Trophoblast cell (in vitro differentiated cells and primary cell): ENCODE measurements at places on chromosomes 6 and 20.

- H3K4me1 ChIP-seq, result no peaks in the 10 kb centered on the region
- DNase-seq, result no peak
- H3K36me3 ChIP-seq, result no peaks in the 10 kb centered on the region
- no peak overlapping the region for H3K4me3 ChIP-seq
- no peaks in the 10 kb centered on the region for H3K27me3 ChIP-seq
These were observed 55.2 kb downstream of the YTHDF1 start for GRCh38 chr20:63160641-63161175.

DNA sequence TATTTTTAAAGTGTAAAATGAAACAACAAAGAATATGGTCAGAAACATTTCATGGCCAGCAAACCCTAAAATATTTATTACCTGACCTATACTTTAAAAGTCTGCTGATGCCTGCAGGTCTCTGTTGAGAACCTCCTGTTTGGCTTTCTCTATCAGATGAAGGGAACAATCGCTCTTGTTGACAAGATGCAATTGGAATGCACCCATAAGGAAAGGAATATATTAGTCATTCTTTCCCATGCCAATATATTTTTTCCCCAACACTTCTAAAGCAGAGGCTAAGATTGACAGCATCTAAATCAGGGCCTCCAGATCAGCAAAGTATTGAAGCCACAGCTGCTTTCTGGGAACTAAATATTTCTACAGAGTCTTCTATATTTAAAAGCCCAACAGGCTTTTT, 897.8 kb downstream of the EPHA7 start:
- no peaks in the 10 kb centered on the region for H3K27me3 ChIP-seq
- DNase-seq, result peak; percentile 24
- H3K4me3 ChIP-seq, result no peak overlapping the region
- H3K4me1 ChIP-seq, result no peaks in the 10 kb centered on the region
- no peaks in the 10 kb centered on the region for H3K36me3 ChIP-seq
- no peak overlapping the region for H3K27ac ChIP-seq

DNA sequence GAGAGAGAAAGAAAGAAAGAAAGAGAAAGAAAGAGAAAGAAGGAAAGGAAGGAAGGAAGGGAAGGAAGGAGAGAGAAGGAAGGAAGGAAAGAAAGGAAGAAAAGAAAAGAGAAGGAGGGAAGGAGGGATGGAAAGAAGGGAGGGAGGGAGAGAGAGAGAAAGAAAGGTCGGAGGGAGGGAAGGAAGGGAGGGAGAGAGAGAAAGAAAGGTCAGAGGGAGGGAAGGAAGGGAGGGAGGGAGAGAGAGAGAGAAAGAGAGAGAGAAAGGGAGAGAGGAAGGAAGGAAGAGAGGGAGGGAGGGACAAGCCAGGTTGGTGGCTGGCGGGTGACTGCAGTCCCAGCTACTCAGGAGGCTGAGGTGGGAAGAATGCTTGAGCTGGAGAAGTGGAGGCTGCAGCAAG, 27.3 kb upstream of the ZNF184 start:
- H3K27ac ChIP-seq, result no peak overlapping the region
- no peak for DNase-seq
- no peaks in the 10 kb centered on the region for H3K36me3 ChIP-seq
- no peaks in the 10 kb centered on the region for H3K27me3 ChIP-seq
- H3K4me1 ChIP-seq, result no peaks in the 10 kb centered on the region

DNA sequence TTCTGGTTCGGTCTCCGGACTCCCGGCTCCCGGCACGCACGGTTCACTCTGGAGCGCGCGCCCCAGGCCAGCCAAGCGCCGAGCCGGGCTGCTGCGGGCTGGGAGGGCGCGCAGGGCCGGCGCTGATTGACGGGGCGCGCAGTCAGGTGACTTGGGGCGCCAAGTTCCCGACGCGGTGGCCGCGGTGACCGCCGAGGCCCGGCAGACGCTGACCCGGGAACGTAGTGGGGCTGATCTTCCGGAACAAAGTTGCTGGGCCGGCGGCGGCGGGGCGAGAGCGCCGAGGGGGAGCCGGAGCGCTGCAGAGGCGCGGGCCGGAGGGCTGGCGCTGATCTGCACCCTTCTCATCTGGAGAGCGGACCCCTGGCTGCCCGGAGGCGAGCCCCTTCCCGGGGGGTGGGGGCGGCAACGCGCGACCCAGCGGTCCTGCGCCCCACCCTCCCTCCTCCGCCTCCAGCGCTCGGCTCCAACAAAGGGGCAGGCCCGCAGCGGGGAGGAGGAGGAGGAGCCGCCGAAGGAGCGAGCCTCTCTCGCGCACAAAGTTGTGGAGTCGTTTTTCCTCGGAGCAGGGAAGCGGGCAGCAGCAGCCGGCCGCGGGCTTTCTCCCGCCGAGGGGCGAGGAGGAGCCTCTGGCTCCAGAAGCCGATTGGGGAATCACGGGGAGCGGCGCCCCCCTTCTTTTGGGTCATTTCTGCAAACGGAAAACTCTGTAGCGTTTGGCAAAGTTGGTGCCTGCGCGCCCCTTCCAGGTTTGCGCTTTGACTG, at the start of gene UTRN:
UTRN (plus strand) TSS at position 553 of the 765 bp plus-strand sequence. CDS start 6,494 bp downstream, outside the sequence.
- H3K4me3 ChIP-seq, result peak within 1 kb of the TSS; percentile 88
- DNase-seq, result peak; percentile 63
- no peaks in the 10 kb centered on the region for H3K36me3 ChIP-seq
- peak within 1 kb of the TSS; percentile 99 for H3K27ac ChIP-seq
- no peaks in the 10 kb centered on the region for H3K4me1 ChIP-seq

- no peaks in the 10 kb centered on the region for H3K27me3 ChIP-seq
- peaks cover 7% of the 10 kb centered on the region for H3K36me3 ChIP-seq
- DNase-seq, result no peak
- H3K4me1 ChIP-seq, result peaks cover 10% of the 10 kb centered on the region
These were observed 79.0 kb downstream of the NFATC2 start for GRCh38 chr20:51463560-51463959.

GRCh38 chr20:48773837-48774418, 53.9 kb downstream of the PREX1 start:
- peak; percentile 22 for DNase-seq
- H3K27ac ChIP-seq, result no peak overlapping the region
- no peaks in the 10 kb centered on the region for H3K36me3 ChIP-seq
- H3K27me3 ChIP-seq, result no peaks in the 10 kb centered on the region
- H3K4me1 ChIP-seq, result no peaks in the 10 kb centered on the region

DNA sequence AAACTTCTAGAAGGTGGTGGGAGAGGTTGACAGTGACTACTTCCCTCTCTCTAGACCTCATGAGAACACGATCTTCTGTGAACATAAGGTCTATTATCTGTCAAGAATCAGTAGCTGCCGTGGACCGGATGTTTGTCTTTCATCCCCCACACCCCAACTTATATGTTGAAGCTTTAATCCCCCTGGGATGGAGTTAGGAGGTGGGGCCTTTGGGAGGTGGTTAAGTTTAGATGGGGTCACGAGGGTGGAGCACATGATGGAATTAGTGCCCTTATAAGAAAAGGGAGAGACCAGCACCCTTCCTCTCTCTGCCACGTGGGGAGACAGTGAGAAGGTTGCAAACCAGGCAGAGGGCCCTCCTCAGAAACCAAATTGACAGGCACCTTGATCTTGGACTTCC, 409.1 kb downstream of the QKI start:
- no peak overlapping the region for H3K27ac ChIP-seq
- DNase-seq, result no peak
- H3K4me3 ChIP-seq, result no peak overlapping the region
- peaks cover 4% of the 10 kb centered on the region for H3K4me1 ChIP-seq

DNA sequence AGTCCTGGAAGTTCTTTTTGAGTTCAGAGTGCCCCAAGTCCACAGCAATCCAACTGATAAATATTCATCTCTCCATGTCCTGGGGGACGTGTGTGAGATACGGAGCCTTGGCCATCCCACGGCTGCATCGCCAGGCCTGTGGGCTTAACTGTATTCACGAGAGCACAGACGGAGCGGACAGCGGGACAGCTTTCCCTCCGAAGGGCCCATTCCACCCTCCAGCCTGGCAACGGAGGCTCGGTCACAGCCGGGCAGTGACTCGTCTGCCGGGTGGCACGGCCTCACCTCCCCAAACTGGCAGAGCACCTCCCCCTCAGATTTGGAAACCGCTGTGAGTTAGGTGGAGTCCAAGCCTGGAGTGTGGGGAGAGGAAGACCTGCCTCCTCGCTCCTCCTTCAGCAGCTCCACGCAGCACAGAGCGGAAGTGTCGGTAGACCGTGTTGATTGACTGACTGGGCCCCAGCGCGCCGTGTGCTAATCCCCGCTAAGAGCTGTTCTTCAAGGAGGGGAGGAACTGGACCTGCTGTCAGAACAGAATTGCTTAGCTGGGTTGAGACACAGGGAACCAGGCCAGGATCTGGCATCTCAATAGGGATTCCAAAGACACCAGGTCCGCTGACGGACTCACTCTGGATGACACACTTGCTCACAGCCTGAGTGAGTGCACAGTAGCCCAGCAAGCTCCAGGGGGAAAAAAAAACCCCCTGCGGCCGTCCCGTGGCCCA, 10.9 kb downstream of the FOXF2 start:
- H3K27me3 ChIP-seq, result peaks cover 9% of the 10 kb centered on the region
- H3K36me3 ChIP-seq, result no peaks in the 10 kb centered on the region
- no peak overlapping the region for H3K27ac ChIP-seq
- H3K4me3 ChIP-seq, result no peak overlapping the region
- DNase-seq, result no peak

GRCh38 chr20:44070139-44070900, 116.7 kb downstream of the JPH2 start:
- H3K36me3 ChIP-seq, result no peaks in the 10 kb centered on the region
- no peak for DNase-seq
- H3K4me1 ChIP-seq, result no peaks in the 10 kb centered on the region
- H3K4me3 ChIP-seq, result no peak overlapping the region

GRCh38 chr6:3841711-3842565, 7.2 kb upstream of the FAM50B start:
- no peak overlapping the region for H3K27ac ChIP-seq
- DNase-seq, result peak; percentile 98
- no peak overlapping the region for H3K4me3 ChIP-seq
- H3K27me3 ChIP-seq, result no peaks in the 10 kb centered on the region
- H3K36me3 ChIP-seq, result no peaks in the 10 kb centered on the region

DNA sequence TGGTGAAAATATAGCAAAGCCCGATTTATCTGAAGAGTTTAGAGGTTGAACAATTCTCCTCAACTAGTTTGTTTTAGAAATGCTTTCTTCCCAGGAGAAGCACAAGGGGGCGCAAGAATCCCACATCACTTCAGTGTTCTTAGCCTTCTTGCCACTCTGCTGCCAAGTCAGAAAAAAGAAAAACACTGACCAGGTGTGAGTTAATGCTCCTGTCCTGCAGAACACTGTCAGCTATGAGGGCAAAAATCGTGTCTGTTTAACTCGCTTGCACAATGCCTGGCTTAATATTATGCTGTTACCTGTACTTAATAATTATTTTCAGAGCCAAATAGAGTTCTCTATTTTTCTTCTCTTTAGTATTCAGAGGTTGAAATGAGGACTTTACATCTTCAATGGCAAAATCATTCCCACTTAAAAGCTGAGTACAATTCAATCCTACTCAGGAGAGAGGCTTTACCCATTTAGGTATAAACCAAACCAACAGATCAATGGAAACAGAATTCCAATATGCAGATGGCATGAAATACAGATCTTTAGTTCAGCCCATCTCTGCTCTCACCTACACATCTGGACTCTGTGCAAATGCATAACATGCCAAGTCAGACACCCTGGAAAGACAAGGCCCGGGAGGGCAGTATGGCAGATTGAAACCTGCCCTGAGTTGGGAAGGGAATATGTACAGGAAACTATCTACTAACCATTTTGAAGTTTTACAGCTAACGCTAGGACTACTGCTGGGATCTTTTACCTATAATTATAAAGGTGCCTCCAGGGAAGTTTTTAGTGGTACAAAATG, 71.4 kb upstream of the TULP1 start:
- no peaks in the 10 kb centered on the region for H3K4me1 ChIP-seq
- DNase-seq, result peak; percentile 82
- no peaks in the 10 kb centered on the region for H3K36me3 ChIP-seq
- H3K4me3 ChIP-seq, result no peak overlapping the region
- H3K27ac ChIP-seq, result no peak overlapping the region
- H3K27me3 ChIP-seq, result no peaks in the 10 kb centered on the region
